ENCODE measurements at places on chromosomes 1 and 21.

DNA sequence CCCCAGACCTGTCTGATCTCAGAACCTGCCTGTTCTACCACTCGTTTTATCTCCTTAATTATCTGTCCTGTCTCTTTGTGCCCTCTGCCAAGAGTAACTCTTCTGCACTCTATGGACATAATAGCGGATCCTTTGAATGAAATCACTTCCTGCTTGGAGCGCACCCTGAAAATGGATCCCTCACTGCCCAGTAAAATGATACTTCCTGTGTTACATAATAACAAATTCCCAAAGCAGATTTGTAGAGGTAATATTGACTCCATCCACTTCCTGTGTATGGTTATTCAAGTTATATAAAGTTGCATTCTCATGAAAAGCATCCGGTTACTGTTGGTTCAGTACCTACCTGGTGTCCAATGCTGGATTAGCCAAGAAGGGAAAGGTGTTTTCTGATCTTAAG, 246.0 kb downstream of the TRABD2B start:
- DNase-seq: no peak

DNA sequence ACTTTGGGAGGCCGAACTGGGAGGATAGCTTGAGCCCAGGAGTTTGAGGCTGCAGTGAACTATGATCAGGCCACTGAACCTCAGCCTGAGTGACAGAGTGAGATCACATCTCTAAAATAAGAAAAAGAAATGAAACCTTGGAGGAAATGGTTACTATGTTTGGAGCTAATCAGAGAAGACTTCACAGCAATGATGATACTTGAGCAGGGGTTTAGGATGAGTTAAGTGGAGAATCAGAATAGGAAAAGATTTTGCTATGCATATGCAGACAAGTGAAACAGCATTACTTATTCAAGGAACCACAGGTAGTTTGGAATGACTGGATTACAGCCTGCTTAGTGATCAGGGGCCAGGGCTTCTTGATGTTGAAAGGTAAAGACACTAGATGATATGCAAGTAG, 1.3 kb upstream of the CD5L start:
- no peak for DNase-seq

DNA sequence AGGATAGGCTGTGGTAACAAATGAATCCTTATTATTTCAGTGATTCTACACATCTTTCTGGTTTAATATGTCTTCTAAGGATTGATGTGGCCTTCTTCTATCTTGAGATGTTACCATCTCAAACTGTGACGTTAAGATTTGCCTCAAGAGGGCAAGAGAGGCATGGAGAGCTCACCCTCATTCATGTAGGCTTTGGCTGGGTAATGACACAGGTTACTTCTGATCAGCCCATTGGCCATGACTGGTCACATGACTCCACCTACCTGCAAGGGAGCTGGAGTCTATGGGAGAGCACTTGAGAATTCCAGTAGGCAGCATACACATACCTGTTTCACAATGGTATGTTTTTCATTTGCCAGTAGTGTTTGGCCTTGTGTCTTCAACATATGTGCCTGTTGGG, 30.0 kb downstream of the CACHD1 start:
- no peak for DNase-seq

- peak; percentile 33 for DNase-seq
These were observed 159.5 kb downstream of the SLC45A1 start for GRCh38 chr1:8477166-8477982.

DNA sequence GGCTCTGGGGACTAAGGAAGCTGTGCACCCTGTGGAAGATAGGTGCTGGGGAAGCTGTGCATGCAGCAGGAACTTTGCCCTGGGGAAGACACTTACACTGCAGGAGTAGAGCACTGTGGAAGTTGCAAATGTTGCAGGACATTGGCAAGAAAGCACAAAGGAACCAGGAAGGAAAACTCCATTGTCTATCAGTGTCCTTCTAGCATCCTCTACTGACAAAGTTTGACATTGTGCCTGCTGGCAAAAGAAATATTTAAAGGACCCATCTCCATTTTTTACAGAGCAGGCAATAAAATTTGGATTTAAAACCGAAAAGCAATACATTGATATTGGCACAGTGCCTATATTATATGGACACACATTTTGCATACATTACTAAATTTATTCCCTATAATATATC, 394.1 kb downstream of the PBX1 start:
- no peak for DNase-seq

DNA sequence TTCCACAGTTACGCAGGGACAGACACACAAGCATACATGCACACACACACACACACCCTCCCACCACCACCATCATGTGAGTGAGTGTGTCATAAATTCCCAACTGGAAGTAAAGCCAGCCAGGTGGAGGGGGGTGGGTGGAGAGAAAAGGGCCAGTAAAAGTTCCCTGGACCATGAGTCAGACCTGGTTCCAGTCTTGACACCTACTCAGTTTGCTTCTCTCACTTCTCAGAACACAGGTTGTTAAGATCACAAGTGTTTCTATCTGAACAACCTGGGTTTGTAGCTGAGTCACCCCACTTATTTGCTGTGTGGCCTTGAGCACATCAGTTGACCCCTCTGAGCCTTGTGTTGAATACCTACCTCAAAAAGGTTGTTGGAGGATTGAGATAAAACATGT, 9.6 kb downstream of the EPHA10 start:
- DNase-seq: peak; percentile 52

DNA sequence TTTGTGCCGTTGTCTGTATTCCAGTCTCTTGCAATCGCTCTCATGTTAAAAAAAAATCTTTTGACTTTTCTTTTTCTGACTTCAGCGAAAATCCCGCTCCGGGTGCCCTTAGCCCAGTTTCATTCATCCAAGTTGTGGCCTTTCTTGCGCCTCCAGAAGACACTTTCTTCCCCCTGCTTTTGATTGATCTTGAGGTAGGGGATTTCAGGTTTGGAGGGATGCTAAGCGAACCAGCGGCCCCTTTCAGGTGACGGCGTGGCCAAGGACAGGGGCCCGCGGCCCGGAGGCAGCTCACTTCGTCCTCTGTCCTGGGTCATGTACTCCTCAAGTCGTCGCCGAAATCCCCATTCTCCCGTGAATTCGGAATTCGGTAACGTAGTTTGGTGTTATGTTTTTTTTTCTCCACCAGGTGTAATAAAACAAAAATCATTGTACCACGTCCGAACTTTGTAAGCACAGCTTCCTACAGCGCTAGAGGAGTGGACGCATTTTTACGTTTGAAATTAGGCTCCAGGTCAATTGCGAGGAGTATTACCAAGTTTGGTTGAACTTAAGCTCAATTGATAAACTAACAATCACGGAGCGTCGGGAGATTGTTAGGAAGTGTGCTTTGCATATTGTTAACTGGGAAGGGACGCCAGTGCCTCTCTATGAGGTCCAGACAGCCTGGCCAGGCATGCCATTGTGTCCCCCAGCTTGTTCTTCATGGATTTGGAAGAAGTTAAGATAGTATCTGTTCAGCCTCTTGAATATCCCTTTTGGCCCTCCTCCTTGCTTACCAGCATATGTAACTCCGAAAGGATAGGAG, 1.1 kb downstream of the MRPS6 start:
- DNase-seq: peak; percentile 23

DNA sequence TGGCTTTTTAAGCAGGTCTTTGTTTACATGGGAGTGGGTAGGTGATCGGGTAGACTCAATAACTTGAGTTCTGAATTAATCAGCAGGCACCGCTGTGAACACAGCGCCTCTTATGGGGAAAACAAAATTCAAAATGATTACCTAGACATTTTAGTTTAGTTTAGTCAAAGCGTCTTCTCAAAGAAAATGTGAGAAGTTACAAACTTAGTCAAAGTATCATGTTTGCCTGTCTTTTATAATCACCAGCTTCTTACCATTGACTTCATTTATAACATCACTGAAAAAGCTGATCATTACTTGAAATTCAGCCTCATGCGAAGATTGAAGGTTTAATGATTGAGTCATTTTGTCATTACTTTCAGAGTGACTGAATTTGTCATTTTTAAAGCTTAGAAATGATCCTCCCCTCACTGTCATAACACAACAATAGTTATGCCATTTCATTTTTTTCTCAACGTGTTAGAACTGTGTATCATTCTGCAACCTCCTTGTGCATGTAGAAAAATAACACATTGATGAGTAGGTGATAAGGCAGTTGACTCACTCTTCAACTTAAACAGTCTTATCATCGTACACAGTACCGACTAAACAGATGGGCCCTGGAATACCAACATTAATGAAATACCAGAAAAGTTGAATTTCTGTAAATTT, 188.5 kb downstream of the NFIA start:
- DNase-seq: peak; percentile 42

- DNase-seq: no peak
These were observed 52.7 kb upstream of the ST6GALNAC3 start for GRCh38 chr1:76021846-76022245.

GRCh38 chr1:30525971-30526651, 197.3 kb downstream of the MATN1 start:
- DNase-seq: no peak

- DNase-seq: no peak
These were observed 274.9 kb upstream of the NR5A2 start for GRCh38 chr1:199752688-199753027.

- no peak for DNase-seq
These were observed 13.2 kb upstream of the COL6A2 start for GRCh38 chr21:46084709-46085108.

DNA sequence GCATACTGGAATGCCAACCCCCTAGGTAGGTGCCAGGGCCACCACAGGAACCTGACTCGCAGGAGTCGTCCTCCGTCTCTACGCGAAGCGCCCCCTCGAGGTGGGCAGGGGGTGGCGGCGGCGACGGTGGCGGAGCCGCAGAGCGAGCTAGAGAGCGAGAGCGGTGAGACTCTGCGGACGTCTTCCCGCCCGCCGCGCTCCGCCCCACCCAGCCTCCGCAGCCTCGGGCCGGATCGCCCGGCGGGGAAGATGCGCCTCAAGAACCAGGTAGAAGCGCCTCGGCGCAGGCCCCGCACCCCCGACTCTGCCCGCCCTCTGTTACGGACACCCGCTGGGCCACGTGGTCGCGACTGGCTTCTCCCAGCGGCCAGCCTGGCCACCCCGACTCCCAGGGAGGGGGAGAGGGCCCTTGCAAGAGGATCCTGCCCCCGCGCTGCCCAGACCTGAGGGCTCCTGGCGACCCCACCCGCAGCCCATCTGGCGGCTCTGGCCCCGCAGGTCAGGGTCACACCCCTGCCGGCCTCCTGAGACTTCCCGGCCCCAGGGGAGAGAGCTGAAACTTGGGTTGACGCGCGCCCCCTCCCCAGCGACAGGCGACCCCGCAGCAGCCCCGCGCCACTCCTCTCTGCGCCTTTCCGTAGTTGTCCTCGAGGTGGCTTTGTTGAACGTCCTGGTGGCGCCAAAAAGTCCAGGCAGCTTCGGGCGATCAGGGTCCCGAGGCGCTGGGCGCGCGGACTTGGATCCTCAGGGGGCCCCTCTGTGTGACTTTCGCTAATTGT, 24.4 kb upstream of the AGBL4 start:
- DNase-seq: peak; percentile 32

- DNase-seq: no peak
These were observed 36.6 kb downstream of the SLC9A1 start for GRCh38 chr1:27118440-27118689.

DNA sequence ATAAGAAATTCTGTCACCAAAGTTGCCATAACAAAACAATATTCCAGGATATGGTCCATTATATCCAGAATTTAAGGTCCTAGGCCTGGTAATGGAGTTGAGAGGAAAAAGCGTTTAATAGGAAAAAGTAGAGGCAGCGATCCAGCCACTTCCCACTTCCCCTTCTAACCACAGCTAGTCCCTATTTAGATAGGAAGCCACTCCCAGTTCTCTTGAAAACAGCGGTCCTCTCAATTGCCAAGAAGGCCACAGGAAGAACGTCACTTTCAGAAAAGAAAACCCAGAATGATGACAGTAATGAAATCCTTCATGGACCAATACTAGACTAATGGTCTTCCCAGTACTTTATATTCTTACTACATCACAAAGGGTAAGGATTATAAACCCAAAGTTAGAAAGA, 38.6 kb downstream of the ABL2 start:
- DNase-seq: no peak
